ENCODE measurements at places on chromosomes 11 and 22. TPM values are rescaled to one million over a fixed set of nuclear protein-coding genes. Genes with fewer than 3 reads are reported as not detected.

- no peak for DNase-seq
These were observed 47.7 kb upstream of the SC5D start for GRCh38 chr11:121244884-121245283.

GRCh38 chr11:70127653-70128434, 49.7 kb downstream of the ANO1 start:
- DNase-seq, result no peak

DNA sequence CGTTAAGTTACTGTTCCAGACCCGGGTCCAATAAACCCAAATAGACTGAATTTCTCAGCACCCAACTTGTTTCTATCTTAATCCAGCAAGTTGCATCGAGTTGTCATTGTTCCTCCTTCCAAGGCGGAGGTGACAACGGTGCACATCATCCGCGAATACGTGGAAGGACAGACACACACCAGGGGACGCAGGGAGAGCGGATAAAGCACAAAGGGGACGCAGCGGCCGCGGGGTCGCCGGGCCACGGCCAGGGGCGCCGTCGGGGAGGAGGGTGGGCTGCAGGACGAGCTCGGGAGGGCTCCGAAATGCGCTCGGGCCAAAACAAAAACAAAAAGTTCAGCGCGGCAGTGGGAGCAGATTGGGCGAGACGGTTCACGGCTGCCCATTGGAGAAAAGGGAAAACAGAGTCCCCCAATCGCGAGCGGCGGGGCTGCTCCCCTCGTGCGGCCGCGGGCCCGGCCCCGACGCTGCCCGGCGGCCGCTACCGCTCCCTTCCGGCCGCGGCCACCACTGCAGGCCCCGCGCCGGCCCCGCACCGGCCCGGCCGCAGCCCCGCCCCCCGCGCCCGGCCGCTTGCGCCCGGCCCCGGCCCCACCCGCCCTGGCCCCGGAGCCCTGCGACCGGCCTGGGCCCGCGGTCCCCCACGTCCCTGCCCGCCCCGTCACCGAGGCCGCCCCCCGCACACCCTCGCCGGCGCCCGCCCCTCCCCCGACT, 518 bp downstream of the KMT5B start:
- DNase-seq, result peak; percentile 72

- DNase-seq, result peak; percentile 61
These were observed 57.8 kb downstream of the SPATA19 start for GRCh38 chr11:133787379-133788141.

DNA sequence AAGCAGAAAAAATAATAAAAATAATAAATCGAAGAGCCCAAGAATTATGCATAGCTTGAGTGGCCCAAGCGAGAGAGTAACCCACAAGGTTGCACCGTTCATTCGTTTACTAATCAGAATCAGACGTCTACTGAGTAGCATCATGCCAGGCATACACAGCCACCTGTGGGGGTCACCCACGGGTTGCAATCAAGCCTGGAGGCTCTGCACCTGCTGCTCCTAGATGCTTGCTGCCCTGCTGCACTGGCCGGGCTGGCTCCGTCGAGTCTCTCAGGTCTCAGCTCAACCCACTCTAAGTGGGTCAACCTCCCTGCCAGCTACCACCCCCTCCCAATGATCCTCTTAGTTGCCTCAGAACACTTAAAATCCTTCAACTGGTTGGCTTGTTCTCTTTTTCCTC, 2.0 kb upstream of the TESMIN start:
- no peak for DNase-seq

Gene PRRG4
- 0.33 TPM for total RNA-seq

DNA sequence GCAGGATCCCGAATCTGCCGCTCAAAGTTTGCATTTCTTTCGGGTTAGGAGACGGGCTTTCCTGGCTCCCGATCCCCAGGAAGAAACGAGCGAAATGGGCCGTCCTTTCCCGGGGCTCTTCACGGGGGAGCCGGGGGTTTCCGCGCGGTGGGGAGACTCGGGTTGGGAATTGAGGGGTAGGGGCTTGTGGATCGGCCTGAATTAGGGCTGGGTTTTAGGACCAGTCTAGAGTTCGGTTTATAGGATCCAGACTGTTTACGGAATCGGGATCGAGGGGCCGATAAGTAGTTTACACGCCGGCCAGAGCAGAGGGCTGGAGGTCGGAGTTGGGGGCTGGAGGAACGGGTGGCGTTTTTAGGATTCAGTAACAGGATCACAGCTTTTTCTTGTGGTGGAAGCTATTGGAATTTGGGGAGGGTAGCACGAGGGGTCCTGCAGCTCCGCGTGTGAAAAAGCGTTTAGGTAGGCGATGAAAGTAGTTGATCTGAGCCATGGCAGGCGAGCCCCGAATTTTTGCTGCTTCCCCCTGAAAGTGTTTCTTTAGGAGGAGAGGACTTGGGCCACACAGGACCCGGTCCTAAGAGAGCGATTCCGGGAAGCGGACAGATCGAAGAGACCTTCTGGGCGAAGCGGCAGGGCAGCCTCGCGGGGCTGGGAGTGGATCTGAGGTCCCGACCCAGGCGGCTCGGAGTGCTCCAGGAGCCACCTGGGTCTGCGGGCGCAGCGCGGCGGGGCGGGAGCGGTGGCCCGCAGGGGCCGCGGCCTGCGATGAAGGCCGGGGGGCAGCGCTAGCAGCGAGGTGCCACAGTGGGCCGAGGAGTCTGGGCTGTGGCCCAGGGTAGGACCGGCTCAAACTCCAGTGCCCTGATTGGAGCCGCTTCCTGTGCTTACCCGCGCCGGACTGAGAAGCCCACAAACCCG, 1.6 kb downstream of the PKNOX2 start:
- peak; percentile 24 for DNase-seq

Gene KDELR3
- 6.0 TPM for total RNA-seq

DNA sequence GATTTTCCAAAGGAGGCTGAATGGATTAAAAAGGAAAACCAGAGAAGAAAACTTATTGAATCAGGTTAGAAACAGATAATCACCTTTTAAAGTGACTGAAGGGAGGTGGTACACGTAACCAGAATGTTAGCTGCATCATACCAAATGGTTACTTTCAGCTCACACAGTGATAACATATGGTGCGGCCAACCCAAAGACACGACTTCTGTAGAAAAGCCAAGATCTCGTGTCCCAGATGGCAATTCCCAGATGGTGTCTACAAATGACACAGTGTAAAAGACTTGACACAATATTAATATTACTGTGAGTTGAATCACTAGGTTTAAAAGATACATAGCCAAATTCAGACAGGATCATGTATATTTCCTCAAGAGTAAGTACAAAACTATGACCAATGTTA, 5.2 kb downstream of the PPP2R1B start:
- no peak for DNase-seq

Gene GAL
- 0.58 TPM for total RNA-seq

Gene OR10G4
- not detected for total RNA-seq

DNA sequence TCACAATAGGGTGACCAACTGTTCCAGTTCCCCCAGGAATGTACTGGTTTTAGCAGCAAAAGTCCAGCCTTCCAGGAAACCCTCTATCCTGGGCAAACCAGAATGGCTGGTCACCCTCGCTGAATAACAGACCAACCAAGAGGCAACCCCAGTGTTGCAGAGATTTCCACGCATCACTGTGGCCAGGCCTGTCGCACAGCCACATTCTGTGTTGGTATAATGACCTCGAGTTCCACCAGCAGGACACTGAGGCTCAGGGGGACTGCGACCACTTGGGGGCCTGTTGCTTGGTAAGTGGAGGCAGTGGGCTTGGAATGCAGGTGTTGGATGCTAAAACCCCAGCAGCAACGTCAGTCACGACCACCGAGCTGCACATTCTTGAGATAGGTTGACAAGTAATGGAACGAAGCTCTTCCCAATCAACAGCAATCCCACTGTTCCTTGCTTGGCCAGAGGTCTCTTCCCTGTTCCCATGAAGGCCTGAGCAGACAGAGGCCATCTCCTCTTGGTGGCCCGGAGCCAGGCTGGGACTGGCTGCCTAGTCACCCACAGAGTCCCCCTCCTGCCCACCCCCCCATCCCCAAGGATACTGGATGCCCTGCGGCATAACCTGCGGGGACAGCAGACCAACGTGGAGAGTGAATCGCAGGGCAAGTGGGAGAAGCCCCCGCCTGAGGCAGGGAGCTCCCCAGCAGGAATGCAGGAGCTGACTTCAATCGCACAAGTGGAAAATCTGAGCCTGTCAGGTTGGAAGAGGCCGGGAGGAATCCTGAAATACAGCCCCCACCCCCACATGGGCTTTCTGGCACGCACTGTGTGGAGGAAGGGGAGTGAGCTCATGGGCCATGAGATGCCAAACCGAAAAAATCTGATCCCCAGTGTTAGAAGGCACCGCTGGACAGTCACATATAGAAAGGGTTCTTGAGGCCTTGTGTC, 43.4 kb upstream of the MN1 start:
- DNase-seq, result no peak

Gene NCF4
- total RNA-seq, result 5.5 TPM

DNA sequence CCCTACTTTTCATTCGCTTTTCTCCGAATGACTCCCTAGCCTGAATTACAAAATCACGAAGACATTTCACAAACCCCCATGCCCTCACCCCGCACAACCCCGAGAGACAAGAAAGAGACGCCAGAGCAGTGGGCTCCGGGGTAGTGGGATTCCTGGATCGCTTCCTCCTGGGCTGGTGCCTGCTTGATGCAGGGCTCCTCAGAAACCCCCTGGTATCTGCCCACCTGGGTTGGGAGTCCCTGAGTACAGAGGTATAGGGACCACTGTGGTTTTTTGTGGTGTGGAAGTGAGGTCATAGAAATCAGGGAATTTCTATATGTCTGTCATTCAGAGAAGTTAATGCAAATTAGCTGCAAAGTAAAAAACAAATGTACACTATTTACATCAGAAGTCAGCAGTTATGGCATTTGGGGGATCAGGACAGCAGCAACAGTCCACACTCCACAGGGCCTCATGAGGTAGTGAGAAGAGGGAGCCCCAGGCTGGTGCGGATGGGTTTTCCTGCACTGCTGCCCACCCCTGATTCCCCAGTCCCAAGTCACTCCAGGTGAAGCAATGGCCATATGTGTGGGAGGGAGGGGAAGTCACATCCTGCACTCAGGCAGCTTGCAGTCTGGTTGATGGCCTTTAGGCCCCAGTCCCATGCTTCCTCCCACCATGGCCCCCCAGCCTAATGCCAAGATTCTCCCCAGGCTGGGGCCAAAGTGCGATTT, 39.6 kb downstream of the BUD13 start:
- DNase-seq, result no peak

GRCh38 chr22:23910496-23911190, 16.5 kb downstream of the MIF start:
- DNase-seq, result no peak

Gene NXPE4
- not detected for total RNA-seq

DNA sequence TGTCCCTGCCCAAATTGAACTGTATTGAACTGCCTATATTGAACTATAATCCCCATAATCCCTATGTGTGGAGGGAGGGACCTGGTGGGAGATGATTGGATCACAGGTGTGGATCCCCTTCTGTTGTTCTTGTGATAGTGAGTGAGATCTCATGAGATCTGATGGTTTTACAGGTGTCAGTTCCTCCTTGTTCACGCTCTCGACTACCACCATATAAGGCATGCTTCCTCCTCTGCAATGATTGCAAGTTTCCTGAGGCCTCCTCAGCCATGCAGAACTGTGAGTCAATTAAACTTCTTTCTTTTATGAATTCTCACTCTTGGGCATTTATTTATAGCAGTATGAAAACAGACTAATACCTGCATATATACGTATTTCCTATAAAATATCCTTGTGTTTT, 206.5 kb upstream of the PDGFD start:
- DNase-seq, result no peak

Gene KDM4E
- not detected for total RNA-seq

DNA sequence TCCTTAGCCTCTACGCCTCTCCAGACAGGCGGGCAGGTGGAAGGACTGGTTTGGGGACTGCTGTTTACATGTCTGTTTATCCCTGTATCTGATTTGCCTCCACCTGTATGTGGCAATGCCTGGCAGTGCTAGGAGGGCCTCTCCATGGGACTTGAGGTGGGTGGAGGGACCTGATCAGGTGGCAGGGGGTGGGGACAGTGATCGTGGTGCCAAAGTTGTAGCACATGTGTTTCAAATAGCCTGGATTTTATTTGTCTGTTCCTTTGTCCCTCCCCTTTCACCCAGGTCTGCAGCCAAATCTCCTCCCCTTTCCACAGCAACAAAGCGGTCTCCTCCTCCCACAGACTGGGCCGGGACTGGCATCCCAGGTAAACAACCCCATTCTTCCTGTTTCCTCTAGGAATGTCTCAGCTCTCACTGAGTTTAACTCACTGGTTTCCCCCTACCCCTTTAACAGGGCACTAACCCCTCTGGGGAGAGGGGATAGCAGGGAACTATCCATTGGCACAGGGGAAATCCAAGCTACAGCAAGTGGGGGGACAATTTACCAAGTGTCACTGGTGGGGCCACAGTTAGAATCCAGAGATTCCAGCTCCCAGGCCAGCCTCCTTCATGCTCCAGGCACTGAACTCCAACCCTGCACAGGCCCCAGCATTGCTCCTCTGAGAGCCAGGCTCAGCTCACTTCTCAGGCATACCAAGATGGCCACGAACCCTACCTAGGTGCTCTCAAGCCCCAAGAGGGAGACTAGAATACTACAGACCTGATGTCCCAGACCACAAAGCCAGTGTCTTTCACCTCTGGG, 22.9 kb upstream of the TLCD5 start:
- DNase-seq, result no peak

Gene NXPE2
- total RNA-seq, result 0.22 TPM

Gene CADM1
- total RNA-seq, result 51.1 TPM

DNA sequence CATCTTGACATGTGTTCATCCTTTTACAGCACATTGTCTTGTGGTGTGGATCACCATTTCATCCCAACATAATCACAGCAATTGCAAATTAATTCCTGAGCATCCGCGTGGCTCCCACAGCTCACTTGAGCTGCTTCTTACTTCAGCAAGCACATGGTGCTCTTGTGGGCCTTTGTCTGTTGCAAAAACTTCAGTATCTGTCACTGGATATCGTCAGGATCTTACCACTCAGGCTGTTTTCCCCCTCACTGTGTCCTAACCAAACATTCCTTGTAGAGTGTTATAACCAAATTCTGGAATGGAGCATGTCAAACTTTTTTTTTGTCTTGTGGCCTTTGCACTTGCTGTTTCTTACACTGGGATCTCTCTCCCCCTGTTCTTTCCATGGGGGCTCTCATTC, 683.1 kb upstream of the ARHGAP42 start:
- DNase-seq, result no peak

GRCh38 chr11:12702999-12703453, 28.8 kb downstream of the TEAD1 start:
- DNase-seq, result no peak

- DNase-seq, result no peak
These were observed 1.1 kb downstream of the ST13 start for GRCh38 chr22:40855071-40855978.

DNA sequence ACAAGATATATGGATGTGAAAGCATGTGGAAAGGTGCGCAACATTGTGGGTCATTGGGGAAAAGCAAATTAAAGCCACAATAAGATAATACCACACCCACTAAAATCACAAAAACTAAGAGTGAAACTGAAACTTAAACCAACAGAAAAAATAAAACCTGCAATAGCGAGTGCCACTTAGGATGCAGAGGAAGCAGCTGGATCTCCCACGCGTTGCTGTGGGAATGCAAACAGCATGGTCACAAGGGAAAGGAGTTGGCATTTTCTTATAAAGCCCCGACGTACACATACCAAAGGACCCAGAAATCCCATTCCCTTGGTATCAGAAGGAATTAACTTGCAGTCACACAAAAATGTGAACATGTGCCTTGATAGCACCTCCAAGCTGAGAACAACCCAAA, 712.0 kb downstream of the TBC1D22A start:
- DNase-seq, result no peak

Gene OR6T1
- not detected for total RNA-seq

Measured in left ventricle myocardium inferior (tissue), 1 donor.